ENCODE measurements at places on chromosomes 6 and 20. TPM values are rescaled to one million over a fixed set of nuclear protein-coding genes. Genes with fewer than 3 reads are reported as not detected.
A peak's percentile ranks its signal among the peaks of the same experiment; 100 is the strongest.

OR2J3 gene
- total RNA-seq: not detected

MLIP gene
- 1.3 TPM for total RNA-seq

GSTA3 gene
- total RNA-seq: not detected

NOX3 gene
- total RNA-seq: not detected

TMC2 gene
- total RNA-seq: not detected

EPB41L1 gene
- 35.6 TPM for total RNA-seq

E2F3 gene
- total RNA-seq: 33.2 TPM

DLL1 gene
- total RNA-seq: 75.3 TPM

WFDC10B gene
- total RNA-seq: not detected

GRCh38 chr20:49140834-49141233 is 47.3 kb downstream of the STAU1 start:
- no peak for DNase-seq

- DNase-seq: no peak
Observed at GRCh38 chr6:18004256-18004985, 17.0 kb upstream of the KIF13A start.

DNA sequence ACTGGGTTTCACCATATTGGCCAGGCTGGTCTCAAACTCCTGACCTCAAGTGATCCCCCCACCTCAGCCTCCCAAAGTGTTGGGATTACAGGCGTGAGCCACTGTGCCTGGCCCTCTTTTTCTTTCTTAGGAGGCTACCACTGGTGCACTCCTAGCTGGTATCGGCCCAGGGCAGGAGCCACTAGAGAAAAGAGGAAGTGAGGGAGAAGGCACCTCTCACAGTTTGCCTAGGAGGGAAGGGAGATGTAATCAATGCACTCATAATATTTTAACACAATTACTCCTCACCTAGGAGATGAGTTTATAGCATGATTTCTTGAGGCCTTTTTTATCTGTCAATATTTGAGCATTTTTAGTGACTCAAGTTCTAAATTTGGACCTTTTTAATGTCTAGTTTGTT is 189.0 kb upstream of the SOX4 start:
- DNase-seq: no peak

- peak; percentile 35 for DNase-seq
Observed at GRCh38 chr6:82365016-82365795, 1.6 kb downstream of the TPBG start.

- no peak for DNase-seq
Observed at GRCh38 chr6:120622127-120622631, 712.1 kb downstream of the TBC1D32 start.

DNA sequence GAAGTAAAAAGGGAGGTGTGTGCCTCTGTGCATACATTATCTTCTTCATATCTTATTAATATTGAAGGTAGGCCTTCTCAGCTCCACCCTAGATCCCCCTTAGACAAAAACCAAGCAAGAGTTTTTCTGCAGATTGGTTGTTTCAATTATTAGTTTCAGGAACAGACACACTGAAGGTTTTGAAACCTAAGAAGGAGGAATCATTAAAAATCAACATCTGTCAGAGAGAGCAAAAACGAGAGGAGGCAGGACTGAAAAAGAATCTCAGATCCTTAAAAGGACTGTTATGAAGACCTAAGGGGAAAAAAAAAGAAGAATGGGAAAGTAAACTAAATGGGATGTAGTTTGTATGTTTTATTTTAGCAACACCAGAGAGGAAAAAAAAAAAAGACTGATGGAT is 560.8 kb upstream of the JAG1 start:
- DNase-seq: no peak

DNA sequence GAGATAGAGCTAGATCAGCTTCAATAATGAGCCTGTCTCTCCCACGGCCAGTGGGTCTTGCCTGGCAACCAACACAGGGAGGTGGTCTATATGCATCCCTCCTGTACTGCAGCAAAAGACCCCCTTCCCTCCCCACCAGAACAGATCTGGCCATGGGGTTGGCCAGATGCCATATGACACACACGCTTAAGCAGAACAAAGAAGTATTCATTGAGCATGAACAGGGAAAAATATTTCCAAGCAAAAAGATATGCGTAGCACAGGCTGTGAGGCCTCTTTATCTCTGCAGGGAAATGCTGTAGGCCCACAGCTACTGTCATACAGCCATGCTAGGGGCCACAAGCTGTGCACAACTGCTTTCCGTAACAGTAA is 73.4 kb upstream of the NRSN1 start:
- no peak for DNase-seq

GRCh38 chr6:24738741-24739140 is 19.8 kb upstream of the C6orf62 start:
- no peak for DNase-seq

- DNase-seq: no peak
Observed at GRCh38 chr6:4543596-4543995, 232.6 kb upstream of the CDYL start.

- DNase-seq: no peak
Observed at GRCh38 chr6:113353392-113353791, 503.8 kb upstream of the MARCKS start.
